Naive thymus-derived CD4-positive, alpha-beta T cell (primary cell): ENCODE measurements at places on chromosomes 4 and X. TPM values are rescaled to one million over a fixed set of nuclear protein-coding genes. Genes with fewer than 3 reads are reported as not detected.

Gene PPEF2
- total RNA-seq = 0.08 TPM

Gene TLR10
- total RNA-seq = 0.17 and 0.20 TPM in 2 replicates

Gene PLP1
- total RNA-seq = not detected

Gene PJA1
- total RNA-seq = 13.7 and 14.4 TPM in 2 replicates

Gene UGT2A1
- total RNA-seq = not detected

Gene AMTN
- total RNA-seq = not detected in 2 replicates

Gene PDCL2
- not detected in 2 replicates for total RNA-seq

Gene PAK3
- not detected for total RNA-seq

Gene SERTM2
- total RNA-seq = not detected in 2 replicates

Gene RASSF6
- 0.42 TPM for total RNA-seq

Gene RBM41
- 14.2 TPM for total RNA-seq

Gene TEX11
- total RNA-seq = not detected

Gene MAMLD1
- total RNA-seq = 0.46 TPM

Gene NFXL1
- 13.1 and 13.2 TPM in 2 replicates for total RNA-seq

Gene GC
- total RNA-seq = not detected

Gene CYLC1
- not detected for total RNA-seq

Gene SHISA3
- not detected for total RNA-seq

Gene ALB
- 0.28 TPM in 1 of 2 replicates, not detected in the other for total RNA-seq

Gene CACNA1F
- total RNA-seq = 2.1 TPM

Gene ZNF674
- 5.8 TPM for total RNA-seq

Gene ATOH1
- total RNA-seq = not detected

Gene ADRA2C
- total RNA-seq = not detected

Gene BBS7
- 11.8 TPM for total RNA-seq

Gene ASIC5
- total RNA-seq = not detected

Gene GALNTL6
- not detected for total RNA-seq

Gene TMEM31
- not detected for total RNA-seq

Gene USP17L30
- not detected for total RNA-seq

Gene CHRDL1
- total RNA-seq = not detected

Gene FSTL5
- total RNA-seq = not detected

Gene PGAM4
- total RNA-seq = not detected

Gene PABPC1L2B
- not detected for total RNA-seq

Gene TKTL2
- not detected for total RNA-seq

Gene SPOCK3
- total RNA-seq = not detected

Gene FGFR3
- total RNA-seq = not detected

Gene TEX13B
- not detected for total RNA-seq
